ENCODE measurements at places on chromosomes 3 and 15.
A peak's percentile ranks its signal among the peaks of the same experiment; 100 is the strongest.

DNA sequence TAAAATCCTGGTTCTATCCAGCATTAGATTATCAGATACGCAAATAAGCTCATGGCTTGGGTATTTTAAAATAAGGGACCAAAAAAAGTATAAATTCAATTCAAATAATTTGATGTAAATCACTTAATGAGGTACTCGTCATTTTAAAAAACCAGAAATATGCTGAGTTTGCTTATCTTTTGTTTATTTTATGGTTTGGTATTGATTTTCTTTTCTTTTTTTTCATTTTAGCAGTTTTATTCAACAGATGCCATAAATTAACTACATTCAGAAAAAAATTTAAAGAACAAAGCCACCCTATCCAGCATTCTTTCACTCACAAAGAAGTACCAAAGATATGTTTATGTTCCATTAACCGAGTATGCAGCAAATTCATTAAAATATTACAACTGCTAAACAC lies 22.6 kb downstream of the DENND4A start:
- DNase-seq: no peak

GRCh38 chr3:152618529-152618928 lies 216.4 kb upstream of the P2RY1 start:
- no peak for DNase-seq

DNA sequence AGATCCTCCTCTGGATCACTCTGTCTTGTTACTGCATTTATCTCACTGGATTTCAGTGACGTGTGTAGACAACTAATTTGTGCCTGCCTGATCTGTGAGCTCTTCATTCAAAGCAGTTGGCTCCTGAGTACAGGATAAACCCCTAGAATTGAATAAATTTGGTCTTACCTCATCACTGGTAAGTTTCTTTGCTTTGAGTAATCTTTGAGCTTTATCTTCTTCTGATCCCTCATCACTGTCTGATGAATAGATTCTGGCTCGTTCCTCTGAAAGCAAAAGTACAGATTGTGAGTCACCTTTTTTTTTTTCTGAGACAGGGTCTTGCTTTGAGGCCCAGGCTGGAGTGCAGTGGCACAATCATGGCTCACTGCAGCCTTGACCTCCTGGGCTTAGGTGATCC lies 24.5 kb downstream of the LEO1 start:
- no peak for DNase-seq

- no peak for DNase-seq
Observed at GRCh38 chr15:68010361-68011153, 43.6 kb upstream of the PIAS1 start.

DNA sequence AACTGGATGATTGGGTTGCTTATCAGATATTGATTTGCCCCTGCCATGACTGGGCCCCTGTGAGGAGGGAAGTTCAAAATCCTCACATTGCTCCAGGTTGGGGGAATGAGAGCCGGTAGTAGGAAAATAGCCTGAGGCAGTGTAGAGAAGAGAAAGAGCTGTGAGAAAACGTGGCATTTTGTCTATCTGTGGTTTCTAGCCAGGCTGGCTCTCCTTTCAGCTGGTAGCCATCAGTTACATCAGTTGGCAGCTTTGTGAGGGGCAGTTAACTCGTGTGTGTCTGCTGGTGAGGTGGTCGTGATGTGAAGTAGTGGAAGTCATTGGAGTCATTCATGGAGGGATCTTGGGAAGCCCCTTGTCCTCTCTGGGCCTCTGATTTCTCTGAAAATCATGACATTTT lies 5.2 kb downstream of the ESYT3 start:
- DNase-seq: no peak

DNA sequence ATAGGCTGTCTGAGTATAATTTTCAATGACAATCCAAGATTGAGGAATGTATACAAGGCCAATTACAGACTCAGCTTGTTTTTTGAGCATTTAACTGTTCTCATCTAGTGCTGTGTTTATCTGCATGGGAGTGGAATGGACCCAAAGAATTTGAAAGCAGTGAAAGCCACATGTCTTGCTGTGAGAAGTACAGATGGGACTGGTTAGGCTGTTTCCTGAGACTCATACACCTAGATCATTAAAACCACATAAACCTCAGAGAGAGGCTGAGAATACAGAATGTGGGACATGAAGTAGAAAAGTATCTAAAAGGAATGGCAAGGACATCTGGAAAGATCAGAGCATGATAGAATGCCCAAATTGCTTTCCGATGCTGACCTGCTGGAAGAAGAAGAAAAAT lies 224.6 kb downstream of the NLGN1 start:
- DNase-seq: no peak

DNA sequence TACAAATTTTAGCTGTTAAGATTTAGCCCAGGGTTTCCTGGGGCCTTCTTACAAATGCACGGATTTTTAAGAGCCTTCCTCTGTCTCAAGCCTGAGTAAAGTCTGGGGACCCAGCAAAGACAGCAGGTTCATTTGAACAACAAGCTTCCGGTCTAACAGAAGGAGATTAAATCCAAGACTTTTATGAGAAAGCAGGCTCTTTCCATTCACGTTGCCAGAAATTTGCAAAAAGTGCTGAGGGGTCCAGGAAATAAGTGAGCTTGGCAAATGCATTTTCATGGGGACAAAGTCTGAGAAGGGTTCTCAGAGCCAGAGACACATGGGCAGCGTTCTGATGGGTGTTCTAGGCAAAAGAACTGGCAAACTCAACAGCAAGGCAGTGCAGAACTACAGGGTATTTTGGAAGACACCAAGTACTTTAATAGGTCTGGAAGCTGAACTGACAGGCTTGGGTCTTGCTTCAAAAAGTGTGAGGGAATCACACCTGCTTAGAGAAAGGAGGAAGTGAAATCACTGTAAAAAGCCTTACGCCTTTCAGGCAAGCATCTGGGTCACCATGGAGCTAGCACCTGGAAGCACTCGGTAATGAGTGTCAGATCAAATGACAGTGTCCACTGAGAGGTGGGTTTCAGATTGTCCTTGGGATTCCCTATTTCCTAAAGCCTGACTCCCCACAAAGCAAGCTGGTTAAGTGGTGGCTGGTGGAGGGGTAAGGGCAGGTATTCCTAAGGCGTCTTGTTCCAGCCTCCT lies 115.8 kb upstream of the ARHGEF3 start:
- DNase-seq: no peak

- DNase-seq: no peak
Observed at GRCh38 chr3:131699001-131699400, 196.2 kb upstream of the MRPL3 start.

DNA sequence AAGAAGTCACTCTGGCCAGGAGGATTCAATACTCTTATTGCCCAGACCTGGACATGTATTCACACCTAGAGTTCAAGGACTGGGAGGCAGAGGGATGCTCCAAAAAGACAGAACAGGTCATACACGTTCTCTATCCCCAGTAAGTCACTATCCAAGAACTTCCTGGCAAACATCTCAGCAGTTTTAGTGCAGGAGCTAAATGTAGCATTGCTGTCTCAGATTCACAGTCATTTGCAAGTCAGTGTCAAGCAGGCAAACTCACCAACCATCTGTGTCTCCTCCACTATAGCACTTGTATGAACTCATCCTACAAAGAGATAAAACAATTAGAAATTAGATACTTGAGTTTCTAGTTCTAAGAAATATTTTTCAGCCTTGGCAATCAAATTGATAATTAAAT lies 38.4 kb downstream of the ABHD17C start:
- DNase-seq: no peak

- DNase-seq: no peak
Observed at GRCh38 chr15:68484696-68485400, 52.9 kb upstream of the ITGA11 start.

DNA sequence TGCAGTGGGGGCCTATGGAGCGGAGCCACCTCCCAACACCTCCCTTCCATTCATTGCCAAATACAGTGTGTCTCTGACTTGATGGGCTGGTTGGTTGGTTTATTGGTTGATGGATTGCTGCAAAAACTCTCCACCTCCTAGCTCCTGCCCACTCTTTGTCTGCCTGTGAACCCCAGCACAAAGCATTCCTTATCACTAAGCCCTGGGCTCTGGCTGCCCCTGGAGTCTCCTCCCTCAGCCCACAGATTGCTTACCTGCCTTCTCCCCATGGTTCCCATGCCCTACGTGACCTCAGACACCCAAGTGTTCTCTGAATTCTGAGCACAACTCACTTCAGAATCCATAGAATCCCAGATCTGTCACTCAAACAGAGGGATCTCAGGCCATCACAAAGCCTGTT lies 139.1 kb upstream of the TPM1 start:
- no peak for DNase-seq

GRCh38 chr15:64731012-64731804 lies 44.2 kb downstream of the RBPMS2 start:
- DNase-seq: peak; percentile 61

- DNase-seq: no peak
Observed at GRCh38 chr15:98083203-98083910, 122.9 kb downstream of the ARRDC4 start.

DNA sequence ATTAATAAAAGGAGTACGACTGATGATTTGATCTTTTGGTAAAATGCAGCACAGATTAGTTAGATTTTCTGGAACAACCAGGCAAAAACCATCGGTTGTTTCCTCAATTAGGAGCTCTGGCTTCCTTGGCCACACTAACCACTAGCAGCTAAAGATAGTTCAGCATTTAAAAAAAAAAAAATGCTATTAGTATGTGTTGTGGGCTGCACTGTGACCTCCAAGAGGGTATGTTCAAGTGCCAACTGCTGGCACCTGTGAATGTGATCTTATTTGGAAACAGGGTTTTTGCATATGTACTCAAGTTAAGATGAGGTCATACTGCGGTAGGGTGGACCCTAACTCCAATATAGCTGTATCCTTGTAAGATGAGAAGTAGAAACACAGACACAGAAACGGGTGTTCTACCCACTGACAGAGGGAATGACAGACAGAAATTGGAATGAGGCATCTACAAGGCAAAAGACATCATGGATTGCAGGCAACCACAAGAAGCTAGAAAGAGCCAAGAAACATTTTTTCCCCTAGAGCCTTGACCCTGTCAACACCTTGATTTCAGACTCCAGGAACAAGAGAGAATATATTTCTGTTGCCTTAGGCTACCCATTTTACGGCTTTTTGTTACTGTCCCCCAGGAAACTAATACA lies 534.6 kb upstream of the ROBO2 start:
- DNase-seq: no peak

- DNase-seq: no peak
Observed at GRCh38 chr15:65414841-65415621, 7.7 kb downstream of the IGDCC4 start.
